Sigmoid colon (tissue), 7 donors: ENCODE measurements at places on chromosomes 3 and 15. TPM values are rescaled to one million over a fixed set of nuclear protein-coding genes. Genes with fewer than 3 reads are reported as not detected.

The CRABP1 gene
- 4.5 TPM for total RNA-seq

- no peak for DNase-seq
- no peaks in the 10 kb centered on the region for H3K27me3 ChIP-seq
- peak overlapping the region; percentile 30 for H3K27ac ChIP-seq
- no peaks in the 10 kb centered on the region for H3K36me3 ChIP-seq
These were observed 84.9 kb downstream of the ARNT2 start for GRCh38 chr15:80489030-80489594.

DNA sequence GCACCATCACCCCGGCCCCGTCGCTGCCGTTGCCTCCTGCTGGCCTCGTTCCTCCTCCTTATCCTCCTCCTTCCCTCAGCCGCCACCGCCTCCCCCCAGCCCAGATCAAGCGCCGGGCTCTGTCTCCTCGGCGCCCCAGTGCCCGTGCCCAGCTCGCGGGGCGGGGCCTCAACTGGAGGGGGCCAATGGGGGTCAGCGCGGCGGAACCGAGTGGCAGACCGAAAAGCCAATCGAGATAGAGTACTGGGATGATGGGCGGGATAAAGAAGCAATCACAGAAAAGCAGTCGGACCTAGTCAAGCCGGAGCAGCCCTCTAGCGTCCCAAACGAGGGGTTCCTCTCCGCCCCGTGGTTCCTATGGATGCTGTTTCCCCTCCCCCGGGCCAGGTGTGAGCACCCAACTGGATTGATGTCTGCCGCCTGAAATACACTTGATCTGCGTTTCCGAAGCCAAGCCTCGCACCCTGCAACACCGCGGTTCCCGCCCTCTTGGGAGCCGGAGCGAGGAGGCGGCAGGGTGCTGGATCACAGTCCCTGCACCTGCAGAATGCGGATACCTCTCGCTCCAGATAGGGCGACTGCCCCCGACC lies at the start of gene FRMD5:
Gene FRMD5 (minus strand): TSS at position 121 of the 590 bp plus-strand sequence.
- H3K36me3 ChIP-seq, result no peaks in the 10 kb centered on the region
- peaks cover 52% of the 10 kb centered on the region for H3K27me3 ChIP-seq
- no peaks in the 10 kb centered on the region for H3K4me1 ChIP-seq
- H3K27ac ChIP-seq, result peak within 1 kb of the TSS; percentile 22

DNA sequence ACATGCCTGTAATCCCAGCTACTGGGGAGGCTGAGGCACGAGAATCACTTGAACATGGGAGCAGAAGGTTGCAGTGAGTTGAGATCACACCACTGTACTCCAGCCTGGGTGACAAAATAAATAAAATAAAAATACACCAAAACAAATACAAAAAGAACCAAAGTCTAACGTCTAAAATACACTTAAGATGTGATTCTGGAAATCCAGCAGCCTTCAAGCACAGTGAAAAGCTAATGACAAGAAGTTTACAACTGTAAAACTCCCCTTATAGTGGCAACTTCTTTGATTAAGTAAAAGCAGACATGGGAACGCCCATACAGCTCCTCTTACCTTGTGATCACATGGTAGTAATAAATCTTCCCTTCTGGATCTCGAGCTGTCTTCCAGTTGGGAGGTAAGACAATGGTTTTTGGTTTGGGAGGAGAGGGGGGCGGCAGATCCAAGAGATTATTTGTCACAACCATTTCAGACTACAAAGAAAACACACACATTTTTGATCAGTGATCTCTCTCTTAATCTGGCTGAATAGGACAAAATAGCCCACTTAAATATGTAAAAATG lies 62.8 kb downstream of the NBEAL2 start:
- H3K27me3 ChIP-seq, result no peaks in the 10 kb centered on the region
- H3K4me1 ChIP-seq, result no peaks in the 10 kb centered on the region
- H3K27ac ChIP-seq, result no peak overlapping the region
- H3K36me3 ChIP-seq, result peaks cover 38% of the 10 kb centered on the region
- no peak overlapping the region for H3K4me3 ChIP-seq

The MEX3B gene
- total RNA-seq, result 3.5 TPM
